NCI-H510A treated with DMSO at 0.1 percent for 48 hours (cell line): ENCODE measurements at places on chromosomes 7 and 10.

DNA sequence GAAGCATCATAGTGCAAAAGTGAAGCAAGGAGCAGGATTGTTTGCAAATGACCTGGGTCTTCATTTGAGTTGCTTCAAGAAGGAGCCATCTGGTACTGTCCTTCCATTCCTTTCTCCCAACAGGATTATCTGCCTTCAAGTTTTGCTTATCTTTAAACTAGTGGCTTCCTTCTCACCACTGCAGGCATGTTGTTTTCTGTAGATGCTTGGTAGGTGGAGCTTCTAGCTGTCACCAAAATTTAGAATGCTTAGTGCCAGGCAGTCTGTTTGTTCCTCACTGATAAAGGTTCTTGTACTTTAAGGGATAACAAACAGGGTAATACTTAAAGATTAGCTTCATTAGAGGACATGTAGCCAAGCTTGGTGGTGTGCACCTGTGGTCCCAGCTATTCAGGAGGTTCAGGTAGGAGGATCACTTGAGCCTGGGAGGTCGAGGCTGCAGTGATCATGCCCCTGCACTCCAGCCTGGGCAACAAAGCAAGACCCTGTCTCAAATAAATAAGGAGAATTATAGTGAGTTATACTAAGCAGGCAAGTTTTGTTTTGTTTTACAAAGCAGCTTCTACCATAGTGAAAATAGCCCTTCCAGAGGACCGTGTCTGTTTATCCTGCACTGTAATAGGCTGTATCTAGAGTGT, 5.7 kb downstream of the ARL5B start:
- DNase-seq = no peak

- DNase-seq = no peak
These were observed 743 bp downstream of the RBM17 start for GRCh38 chr10:6089334-6090219.

- DNase-seq = no peak
These were observed 67.0 kb downstream of the WDR37 start for GRCh38 chr10:1123198-1123597.

- DNase-seq = no peak
These were observed 12.3 kb downstream of the HYCC1 start for GRCh38 chr7:23001610-23002009.

- peak; percentile 6 for DNase-seq
These were observed 184.5 kb upstream of the NFE2L3 start for GRCh38 chr7:25967278-25968204.

- no peak for DNase-seq
These were observed 32.4 kb downstream of the SPDYE6 start for GRCh38 chr7:102323914-102324195.

GRCh38 chr7:38190011-38190410, 12.0 kb downstream of the STARD3NL start:
- no peak for DNase-seq

GRCh38 chr10:70227548-70228320, 5.5 kb downstream of the PPA1 start:
- DNase-seq = no peak

GRCh38 chr10:130936851-130937250, 374.7 kb downstream of the TCERG1L start:
- DNase-seq = no peak

DNA sequence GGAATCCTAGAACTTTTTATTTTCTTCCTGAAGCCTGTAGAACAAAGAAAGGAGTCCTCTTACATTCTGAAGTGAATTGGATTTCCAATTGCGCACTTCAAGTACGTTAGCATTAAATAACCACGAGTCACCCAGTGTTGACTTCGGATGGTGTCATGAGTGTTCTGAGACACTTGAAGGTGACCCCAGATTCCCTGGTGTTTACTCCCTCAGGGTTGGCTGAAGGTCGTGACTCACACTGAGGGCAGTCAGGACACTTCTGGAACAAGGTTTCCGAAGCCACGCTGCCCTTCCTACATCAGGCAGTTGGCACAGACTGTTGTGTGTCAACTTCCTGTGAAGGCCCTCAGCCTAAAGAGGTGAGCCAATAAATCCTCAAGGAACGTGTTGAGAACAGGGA, 186.6 kb upstream of the CELF2 start:
- DNase-seq = no peak

DNA sequence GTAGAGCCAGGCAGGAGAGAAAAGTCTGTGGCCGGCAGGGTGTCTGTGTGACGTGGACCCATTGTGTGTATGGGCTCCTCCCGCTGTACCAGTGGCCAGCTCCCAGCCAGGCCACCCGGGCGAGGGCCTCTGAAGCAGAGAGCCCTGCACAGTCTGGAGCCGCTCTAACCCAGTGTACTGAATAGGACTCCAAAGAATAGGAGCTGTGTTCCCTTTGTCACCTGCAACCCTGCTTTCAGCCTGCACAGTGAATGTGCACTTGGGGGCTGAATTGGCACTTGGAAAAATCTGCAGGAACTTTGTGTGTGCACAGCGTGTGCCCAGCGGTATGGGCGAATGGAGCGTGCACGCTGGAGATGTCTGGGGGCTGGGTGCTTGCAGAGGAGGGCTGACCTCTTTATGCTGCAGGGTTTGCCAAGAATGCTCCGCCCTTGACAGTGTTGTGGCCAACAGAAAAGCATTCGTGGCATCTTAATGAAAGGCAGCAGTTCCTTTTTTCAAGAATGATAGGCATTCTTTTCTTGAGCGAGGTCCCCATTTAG, 216.2 kb downstream of the AUTS2 start:
- no peak for DNase-seq

DNA sequence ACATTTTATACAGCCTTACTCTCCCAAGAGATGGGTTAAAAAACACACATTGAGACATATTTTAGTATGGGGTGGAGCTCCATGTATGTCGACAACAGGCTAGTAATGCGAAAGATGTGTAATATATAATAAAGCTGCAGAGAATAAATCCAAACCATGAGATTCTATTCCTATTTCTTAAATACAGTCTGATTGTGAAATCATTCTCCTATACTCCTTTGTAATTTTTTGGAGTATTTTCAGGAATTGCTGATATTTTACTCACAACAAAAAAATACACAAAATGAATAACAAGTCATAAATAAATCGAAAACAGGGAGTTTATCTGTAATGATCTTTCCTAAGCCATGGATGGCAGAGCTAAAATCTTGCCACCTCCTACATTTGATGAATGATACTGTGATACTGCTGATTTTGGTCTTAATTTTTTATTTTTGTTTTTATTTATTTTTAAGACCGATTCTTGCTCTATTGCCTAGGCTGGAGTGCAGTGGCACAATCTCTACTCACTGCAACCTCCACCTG, 173.5 kb upstream of the KLF6 start:
- DNase-seq = no peak

DNA sequence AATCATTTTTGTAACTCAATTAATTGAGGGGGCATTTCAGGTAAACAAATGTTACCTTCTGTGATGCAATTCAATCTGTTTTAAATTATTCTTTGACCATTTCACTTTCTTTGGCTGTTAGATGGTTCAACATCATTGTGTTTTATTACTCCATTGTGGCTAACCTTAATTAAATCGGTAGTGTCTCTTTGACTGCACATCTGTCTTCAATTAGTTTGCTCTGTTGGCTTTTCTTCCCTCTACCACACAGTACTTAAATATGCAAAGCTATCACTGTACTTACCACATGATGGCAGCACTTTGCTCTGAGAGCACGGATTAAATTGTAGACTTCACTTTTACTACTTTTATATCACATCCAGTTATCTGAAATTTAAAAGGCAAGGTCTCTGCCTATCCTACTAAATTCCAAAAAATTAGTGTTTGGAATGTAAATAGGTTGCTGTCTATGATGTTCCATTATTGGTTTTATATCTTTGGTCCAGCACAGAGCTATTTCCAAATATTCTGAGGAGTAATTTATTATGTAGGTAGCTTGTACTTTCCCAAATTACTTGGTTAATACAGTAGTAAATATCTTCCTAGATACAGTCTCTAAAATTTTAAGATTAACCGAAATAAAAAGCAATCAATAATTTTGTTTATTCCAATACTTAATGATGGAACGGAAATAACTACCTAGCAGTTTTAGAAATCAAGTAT, 352.0 kb downstream of the PCLO start:
- peak; percentile 56 for DNase-seq

- DNase-seq = no peak
These were observed 17.3 kb upstream of the ADGRA1 start for GRCh38 chr10:133070405-133070804.

DNA sequence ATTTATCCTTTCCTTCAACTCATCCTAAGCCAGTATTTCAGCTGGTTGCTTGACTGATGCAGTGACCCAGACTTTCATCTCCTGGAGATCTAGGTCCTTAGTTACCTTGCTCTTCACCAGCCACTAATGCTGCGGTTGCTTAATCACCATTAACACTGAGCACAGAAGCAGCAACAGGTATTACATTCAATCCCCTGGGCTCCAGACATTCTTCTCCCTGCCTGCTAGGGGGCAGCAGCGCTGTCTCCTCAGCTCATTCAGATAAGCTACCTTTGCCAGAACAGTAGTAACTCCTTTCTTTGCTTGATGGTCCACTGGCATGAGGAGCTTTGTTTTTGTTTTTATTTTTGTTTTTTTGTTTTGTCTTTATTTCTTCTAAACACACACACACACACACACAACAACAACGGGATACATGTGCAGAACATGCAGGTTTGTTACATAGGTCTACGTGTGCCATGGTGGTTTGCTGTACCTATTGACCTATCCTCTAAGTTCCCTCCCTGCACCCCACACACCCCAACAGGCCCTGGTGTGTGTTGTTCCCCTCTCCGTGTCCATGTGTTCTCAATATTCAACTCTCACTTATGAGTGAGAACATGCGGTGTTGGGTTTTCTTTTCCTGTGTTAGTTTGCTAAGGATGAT, 1043.2 kb upstream of the C7orf33 start:
- no peak for DNase-seq

DNA sequence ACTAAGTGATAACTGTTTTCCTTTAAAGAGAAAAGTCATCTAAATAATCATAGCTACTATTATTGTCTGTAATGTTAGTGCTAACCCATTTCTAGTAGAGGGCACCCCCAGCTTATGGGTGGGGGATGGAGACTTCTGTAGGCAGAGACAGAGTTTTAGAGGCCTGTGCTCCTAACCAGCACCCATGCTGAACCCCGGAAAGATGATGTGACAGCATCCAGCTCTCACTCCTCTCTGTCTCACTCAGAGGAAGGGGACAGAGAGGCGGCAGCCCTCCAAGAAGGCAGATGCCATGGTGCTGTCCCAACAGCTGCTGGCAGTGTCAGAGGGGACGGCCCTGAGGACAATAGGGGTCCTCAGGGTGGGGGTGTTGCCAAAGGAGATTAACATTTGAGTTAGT, 74.4 kb upstream of the PRLHR start:
- no peak for DNase-seq

- DNase-seq = no peak
These were observed 48.4 kb downstream of the TMEM26 start for GRCh38 chr10:61404751-61405150.

DNA sequence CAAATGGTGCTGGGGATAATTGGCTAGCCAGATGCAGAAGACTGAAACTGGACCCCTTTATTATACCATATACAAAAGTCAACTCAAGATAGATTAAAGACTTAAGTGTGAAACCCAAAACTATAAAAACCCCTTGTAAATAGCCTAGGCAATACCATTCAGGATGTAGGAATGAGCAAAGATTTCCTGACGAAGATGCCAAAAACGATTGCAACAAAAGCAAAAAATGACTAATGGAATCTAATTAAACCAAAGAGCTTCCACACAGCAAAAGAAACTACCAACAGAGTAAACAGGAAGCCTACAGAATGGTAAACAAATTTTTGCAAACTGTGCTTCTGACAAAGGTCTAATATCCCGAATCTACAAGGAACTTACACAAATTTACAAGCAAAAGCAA, 30.9 kb upstream of the PLXDC2 start:
- DNase-seq = no peak

DNA sequence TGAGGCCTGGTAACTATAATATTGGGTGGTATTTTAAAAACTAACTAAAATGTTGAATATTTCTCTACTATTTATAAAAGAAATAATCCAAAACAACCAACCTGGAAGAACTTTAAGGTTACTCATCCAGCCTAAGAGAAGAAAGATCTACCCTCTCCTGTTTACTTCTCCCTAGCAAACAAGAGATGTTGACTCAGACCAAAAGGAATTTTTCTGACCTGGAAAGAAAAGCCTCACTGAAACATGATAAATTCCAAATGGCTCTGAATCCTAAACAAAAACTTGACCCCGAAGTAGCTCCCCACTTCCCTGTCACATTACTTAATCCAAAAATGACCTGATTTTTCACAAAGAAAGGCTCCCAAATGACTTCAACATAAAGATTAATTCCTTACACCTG, 101.2 kb downstream of the PARD3 start:
- DNase-seq = no peak

DNA sequence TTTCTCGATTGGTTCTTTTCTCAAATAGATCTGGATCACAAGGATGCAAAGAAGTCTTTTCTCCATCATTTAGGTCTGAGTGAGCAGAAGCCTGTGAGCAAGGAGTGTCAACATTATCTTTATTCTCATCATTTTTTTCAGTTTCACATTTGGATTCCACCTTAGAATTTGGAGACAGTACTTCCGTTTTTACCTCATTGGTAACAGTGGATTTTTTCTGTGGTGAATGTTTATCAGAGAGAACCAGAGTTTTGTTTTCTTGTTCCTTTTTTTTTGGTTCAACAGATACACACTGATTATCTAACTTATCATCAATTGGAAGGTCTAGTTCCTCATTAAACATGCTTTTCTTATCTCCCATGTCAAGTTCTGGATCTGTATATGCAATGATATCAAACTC, 151.3 kb downstream of the GALNT11 start:
- DNase-seq = no peak

DNA sequence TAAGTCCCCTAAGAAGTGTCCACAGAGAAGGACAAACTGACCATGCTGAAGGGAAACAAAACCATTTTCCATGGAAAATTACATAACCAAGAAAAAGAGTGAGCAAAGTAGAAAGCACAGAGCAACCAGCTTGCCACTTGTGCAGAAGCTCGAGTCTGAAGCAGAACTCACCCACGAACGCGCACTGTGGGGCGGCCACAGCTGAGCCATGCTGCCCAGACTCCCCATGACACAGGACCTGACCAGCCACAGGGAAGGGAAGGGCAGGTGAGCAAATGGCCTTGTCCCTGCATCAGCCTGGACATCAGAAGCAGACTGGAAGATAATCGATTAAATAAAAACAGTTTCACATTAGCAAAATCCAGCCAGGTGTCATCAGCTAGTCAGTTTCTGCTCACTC, 95.7 kb downstream of the TCERG1L start:
- DNase-seq = no peak

GRCh38 chr7:96612034-96612433, 97.6 kb downstream of the SEM1 start:
- no peak for DNase-seq

GRCh38 chr10:123521076-123521475, 145.1 kb upstream of the GPR26 start:
- DNase-seq = no peak

DNA sequence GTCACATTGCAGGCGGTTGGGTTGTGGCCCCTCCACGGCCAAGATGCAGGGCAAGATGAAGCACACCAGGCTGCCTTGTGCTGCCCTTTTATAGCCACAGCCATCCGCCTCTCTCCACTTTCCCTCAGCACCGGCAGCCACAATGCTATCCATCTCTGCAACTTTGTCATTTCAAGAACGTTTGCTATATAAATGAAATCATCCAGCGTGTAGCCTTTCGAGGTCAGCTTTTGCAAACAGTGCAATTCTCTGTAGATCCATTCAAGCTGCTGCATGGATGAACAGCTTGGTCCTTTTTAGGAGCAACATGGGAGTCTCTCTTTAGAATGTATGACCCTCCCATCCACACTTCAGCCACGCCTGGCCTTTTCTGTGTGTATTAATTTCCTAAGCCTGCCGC, 6.4 kb upstream of the IL15RA start:
- DNase-seq = no peak

- no peak for DNase-seq
These were observed 15.9 kb downstream of the ZNF3 start for GRCh38 chr7:100065452-100066186.

- DNase-seq = no peak
These were observed 71.3 kb upstream of the PDGFA start for GRCh38 chr7:590731-591551.
